Activated T-cell treated with anti-CD3 and anti-CD28 coated beads for 1 hour (primary cell): ENCODE measurements at places on chromosomes 5 and 9.

GRCh38 chr9:116116393-116116792, 37.2 kb upstream of the PAPPA start:
- no peak for DNase-seq

GRCh38 chr5:65805089-65805488, 83.1 kb downstream of the NLN start:
- DNase-seq = no peak

DNA sequence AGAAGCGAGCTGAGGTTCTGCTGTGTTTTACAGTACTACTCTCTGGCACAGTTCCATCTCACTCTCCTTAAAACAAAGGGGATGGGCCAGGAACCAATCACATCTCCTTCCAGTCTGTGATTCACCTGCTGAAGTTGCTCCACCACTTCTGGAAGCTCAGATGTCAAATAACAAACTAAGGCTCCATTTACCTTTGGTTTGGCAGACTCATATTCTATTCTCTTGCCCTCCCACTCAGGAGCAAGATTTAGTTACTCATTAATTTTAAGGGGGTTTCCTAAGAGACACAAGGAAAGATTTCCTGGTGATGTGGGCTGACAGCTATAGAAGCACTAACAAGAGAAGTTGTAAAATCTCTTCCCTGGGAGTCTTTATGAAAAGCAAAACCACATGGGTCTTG, 37.8 kb upstream of the KIF2A start:
- no peak for DNase-seq

DNA sequence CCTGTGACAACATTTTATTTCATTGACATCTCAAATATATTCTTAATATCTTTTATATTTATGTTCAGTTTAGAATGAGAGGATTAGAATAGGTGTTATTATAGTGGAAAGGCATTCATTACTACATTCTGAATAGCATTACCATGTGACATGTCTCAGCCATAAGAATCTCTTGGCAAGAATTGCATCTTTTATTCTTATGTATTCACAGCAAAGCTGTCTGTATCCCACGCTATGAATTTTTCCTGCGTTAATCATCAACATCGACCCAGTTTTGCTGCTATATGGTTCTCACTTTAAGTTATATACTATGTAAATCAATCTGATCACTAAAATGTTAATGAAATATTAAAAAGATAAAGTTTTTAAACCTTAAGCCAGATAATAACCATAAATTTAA, 248.6 kb downstream of the TMEM232 start:
- no peak for DNase-seq

DNA sequence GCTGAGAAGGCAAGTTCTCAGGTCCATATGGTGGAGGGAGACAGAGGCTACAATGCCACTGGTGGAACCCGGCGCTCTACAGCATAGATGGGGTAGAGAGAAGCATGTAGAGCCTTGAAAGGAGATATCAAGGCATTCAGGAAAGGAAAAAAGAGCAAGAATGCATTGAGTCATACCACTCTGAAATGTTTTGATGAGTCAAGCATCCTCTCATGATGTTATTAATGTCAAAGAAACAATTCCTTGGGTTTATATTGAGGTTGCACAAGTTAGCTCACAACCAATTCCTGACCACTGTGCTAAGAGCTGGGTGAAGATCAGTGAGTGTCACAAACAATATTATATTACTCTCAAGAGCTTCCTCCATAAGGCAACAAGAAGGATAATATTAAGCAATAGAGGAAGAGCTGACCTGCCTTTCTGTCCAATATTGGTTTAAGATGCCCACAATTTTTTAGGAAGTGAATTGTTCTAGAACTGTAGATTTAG, 178.0 kb downstream of the RFK start:
- DNase-seq = no peak

- DNase-seq = no peak
Observed at GRCh38 chr5:58965677-58966414, 383.0 kb downstream of the RAB3C start.

DNA sequence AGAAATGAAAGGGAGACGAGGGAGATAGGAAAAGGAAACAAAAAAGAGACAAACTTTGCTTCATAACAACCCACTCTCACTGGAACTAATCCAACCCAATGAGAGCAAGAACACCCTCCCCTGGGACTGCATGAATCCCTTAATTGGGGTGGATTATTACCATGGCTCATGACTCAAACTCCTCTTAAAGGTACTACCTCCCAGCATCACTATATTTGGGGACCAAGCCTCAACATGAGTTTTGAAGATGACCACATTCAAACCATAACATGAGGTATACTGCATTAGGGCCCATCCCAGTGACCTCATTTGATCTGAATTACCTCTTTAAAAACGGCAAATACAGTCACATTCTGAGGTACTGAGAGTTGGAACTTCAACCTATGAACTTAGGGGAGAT, 8.0 kb downstream of the MTAP start:
- no peak for DNase-seq

DNA sequence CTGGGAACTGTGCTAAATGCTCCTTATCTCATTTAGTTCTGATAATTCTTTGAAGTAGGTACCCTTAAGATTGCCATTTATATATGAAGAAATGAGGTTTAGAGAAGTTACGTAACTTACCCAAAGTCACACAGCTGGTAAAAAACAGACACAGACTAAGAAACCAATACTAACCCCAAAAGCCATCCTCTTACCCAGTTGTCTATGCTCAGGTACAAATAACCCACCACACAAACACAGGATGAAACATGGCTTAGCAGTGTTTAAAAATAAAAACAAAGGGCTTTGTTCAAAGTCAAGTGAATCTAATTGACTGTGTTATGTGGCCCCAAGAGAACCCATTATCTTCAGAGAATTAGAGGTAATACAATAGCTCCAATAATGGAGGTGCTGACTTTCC, 37.0 kb upstream of the IL7R start:
- no peak for DNase-seq
